ENCODE measurements at places on chromosomes 3 and 15. TPM values are rescaled to one million over a fixed set of nuclear protein-coding genes. Genes with fewer than 3 reads are reported as not detected.

DNA sequence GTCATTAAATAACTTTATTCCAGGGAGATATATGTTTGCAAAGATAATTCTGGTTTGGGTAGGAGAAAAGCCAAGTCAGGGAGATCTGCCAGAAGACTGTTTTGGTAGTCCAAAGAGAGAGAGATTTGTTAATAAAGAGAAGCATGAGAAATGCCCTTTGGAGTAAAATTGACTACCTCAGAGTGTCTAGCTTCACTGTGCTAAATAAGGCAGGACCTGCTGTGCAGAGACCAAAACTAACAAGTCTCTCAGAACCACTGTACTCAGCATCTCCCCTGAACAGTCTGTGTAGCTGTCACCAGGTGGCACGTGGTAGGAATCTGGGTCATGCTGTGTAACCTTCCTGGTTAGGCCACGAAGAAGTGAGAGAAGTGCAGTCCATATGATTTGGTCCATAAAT, 31.6 kb upstream of the SLC35G2 start:
- peak; percentile 59 for DNase-seq

The MRPL47 gene
- 61.8 TPM for polyA plus RNA-seq

GRCh38 chr15:83248151-83249029, 36.1 kb downstream of the BNC1 start:
- peak; percentile 44 for DNase-seq

DNA sequence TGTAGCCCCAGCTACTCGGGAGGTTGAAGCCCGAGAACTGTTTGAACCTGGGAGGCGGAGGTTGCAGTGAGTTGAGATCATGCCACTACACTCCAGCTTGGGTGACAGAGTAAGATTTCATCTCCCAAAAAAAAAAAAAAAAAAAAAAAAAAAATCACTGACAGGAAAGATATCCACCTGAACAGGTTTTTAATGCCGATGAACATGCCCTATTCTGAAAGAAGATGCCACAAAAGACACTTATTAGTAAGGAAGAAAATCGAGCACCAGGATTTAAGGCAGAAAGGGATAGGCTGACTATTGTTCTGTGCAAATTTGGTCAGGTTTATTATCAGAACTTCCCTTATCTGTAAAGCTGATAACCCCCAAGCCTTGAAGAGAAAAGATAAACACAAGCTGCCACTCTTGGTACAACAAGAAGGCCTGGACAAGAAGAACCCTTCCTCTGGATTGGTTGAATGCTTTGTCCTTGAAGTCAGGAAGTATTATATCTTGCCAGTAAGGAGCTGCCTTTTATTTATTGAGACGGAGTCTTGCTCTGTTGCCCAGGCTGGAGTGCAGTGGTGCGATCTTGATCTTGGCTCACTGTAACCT, 2.7 kb upstream of the PARP16 start:
- DNase-seq: no peak

- DNase-seq: no peak
These were observed 217.0 kb downstream of the SATB1 start for GRCh38 chr3:18208091-18208490.

The IQCH gene
- 0.70 TPM for polyA plus RNA-seq

The BCL2A1 gene
- 11.2 TPM for polyA plus RNA-seq

GRCh38 chr3:4865714-4866113, 113.5 kb upstream of the BHLHE40 start:
- no peak for DNase-seq
